ENCODE measurements at places on chromosomes 7 and 10.

GRCh38 chr10:62996925-62997324, 136.2 kb upstream of the NRBF2 start:
- DNase-seq: no peak

DNA sequence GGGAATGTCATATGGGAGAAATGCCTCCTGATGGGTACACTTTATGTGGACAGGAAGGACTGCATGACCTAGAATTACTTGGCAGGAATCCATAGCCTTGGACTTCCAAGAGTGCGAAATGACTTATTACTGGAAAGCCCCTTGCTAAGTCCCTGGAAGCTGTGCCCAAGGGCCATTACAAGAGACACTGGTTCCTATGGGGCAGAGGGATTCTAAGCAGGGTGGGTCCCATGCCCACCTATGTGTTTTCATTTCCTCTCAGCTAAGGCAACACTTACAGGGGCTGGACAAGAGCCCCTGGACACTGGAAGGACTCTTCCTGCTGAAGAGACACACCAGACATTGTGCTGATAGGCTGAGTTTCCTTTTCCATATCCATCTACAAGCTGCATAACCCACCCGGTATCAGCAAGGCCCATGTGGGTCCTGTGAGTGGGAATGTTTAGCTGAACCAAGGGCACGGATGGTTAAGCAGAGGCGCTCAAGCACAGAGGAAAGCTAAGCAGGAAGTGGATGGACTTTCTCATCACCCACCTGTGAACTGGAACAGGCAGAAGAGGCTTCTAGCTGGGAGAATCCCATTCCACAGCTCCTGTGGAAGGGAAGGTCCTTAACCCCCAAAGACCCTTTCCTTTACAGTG, 56.2 kb downstream of the XPNPEP1 start:
- no peak for DNase-seq

GRCh38 chr7:80809545-80809944, 109.3 kb downstream of the SEMA3C start:
- DNase-seq: no peak

- no peak for DNase-seq
These were observed 6.1 kb upstream of the SH3PXD2A start for GRCh38 chr10:103861505-103861904.

GRCh38 chr10:110203500-110204455, 3.6 kb upstream of the MXI1 start:
- DNase-seq: no peak

- no peak for DNase-seq
These were observed 425.1 kb upstream of the NPVF start for GRCh38 chr7:25653384-25653783.

DNA sequence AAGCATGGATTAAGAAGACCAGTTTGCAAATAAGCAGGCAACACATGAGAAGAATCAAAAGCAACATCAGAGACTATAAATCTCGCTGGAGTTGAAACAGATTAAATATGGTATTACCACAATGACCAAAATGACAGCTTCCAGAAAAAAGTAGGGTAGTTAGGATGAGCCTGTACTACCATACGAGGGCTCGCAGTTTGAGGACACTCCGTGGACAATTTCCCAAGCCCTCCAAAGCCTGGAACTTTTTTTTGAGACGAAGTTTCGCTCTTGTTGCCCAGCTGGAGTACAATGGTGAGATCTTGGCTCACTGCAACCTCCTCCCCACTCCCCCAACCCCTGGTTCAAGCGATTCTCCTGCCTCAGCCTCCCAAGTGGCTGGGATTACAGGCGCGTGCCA, 1.0 kb downstream of the LRRC17 start:
- no peak for DNase-seq

DNA sequence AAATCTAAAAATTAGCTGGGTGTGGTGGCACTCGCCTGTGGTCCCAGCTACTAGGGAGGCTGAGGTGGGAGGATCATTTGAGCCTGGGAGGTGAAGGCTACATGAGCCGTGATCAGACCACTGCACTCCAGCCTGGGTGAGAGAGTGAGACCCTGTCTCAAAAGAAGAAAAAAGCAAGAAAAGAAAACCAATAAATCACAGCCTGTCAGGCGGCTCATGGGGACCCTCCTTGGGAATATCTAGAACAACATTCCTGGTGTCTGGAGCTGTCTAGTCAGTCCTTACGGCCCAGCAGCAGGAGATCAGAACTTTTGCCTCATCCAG, 130.6 kb upstream of the TNRC18 start:
- DNase-seq: no peak

DNA sequence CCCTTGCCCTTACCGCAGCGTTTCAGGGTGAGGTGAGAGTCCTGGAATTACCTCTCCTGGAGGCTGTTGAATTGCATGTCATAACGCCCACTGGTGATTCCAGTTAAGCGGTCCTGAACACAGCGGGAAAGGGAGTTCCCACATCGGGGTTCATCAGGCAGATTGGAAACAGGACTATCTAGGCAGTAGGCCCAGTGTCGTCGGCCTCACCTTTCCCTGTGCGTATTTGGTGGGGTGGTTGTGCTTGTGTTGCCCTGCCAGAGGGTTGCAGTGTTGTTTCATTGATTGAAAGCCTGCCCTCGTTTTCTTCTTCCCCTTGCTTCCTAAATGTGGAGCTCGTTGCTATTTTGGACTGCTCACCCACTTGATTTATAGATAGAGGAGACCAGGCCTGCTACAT, 10.6 kb upstream of the SUN1 start:
- no peak for DNase-seq

GRCh38 chr10:17348501-17349349, 105.7 kb downstream of the ST8SIA6 start:
- DNase-seq: no peak

DNA sequence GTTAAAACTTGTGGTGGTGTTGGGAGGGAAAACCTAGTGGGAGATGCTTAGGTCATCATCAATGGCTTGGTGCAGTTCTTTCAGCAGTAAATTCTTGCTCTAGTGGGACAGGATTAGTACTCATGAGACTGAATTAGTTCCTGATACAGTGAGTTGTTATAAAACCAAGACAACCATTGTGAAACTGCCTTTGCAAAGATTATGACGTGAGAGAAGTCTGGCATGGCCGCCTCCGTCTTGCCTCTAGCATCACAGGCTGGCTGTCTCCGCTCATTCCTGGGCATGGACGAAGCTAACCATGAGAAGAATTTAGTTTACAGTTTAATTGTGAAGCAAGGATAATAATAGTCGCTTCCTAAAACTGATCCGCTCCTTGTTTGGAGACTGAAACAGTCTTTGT, 186.4 kb downstream of the KIF20B start:
- DNase-seq: no peak
